Stimulated activated CD8-positive, alpha-beta memory T cell treated with anti-CD3 and anti-CD28 coated beads, Interleukin-4, amount 100 ng/mL, for 4 hours (primary cell): ENCODE measurements at places on chromosomes 4 and X.

DNA sequence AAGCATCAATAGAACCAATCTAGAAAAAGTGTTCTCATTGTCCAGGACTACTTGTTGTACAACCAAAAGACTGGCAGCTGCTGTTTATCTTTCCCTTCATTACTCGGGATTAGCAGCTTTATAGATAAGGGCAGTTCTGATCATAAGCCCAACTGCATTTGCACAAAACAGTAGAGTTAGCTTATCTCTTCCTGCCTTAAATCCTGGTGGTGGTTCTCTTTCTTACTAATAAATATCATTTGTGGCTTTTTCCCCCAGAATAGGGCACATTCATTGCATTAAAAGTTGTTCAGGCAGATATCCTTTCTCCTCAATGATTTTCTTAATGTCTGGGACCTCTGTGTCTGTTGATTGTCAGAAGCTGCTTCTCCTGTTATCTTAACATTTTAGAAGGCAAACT lies 20.2 kb upstream of the RRAGB start:
- no peak for DNase-seq

GRCh38 chr4:121784975-121785374 lies 16.1 kb upstream of the EXOSC9 start:
- DNase-seq, result no peak

DNA sequence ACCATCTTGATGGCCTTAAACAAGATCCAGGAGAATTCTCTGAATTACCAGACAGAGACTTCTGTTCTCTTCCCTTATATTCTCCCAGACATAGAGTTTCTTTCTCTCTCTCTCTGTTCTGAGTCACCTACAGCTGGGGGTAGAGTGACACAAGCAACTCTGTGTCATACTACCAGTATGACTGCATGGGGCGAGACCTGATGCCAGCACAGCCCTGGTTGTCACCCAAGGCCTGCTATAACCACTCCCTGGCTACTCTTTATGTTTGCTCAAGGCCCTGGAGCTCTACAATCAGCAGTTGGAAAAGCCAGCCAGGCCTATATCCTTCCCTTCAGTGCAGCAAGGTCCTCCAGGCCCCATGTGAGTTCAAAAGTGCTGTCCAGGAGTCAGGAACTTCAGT lies 114.2 kb upstream of the TENT5D start:
- no peak for DNase-seq

DNA sequence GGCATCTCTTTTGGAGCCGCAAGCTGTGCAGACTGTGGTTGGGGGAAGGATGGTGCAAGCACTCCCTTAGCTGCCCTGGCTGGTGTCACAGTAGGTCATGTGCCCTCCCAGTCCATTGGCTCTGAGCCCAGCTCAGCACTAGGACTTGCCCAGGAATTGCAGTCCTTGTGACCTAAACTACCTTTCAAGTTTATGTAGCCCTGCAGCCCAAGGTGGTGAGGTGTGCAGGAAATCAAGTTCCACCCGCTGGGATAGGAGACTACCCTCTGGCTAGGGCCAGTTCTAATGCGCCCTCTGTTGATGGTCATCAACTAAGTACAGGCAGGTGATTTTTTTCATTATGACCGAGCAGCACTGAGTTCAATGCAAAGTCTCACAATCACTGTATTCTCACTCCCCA lies 335.2 kb downstream of the UBE2NL start:
- no peak for DNase-seq

- DNase-seq, result no peak
Measured at GRCh38 chr4:132180020-132180427, 969.1 kb upstream of the PCDH10 start.

DNA sequence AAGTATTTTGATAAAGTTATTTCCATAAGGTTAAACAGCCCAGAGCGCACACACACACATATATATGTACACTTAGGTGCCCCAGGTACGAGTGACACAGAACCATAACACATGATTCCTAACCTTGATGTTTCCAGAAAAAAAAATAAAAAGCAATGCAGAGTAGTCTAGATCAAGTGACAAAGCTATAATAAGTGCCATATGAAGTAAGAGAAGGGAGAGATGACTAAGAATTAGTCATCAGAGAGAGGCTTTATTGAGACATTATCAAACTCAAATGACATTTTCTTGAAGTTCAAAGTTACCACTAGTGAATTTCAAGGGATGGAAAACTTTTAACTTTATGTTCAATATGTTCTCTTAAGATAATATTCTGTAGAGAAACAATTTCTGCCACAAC lies 215.0 kb downstream of the HTR2C start:
- DNase-seq, result no peak

DNA sequence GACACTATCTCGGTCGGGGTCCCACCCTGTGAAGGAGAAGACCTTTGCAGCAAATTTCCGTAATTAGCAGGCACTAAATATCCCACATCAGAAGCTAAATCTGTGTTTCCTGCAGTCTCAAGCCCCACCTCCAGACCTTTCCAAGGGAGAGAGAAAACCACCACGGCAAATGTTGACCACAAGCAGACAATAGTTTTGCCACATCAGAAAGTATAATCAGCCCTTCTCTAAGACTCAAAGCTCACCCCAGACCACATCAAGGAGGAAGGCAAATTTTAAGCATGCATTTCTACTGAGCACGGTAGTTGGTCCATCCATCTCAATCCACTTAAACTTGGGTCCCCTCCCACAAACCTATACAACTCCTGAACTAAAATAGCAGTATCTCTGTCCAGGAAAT lies 398.5 kb downstream of the GPM6A start:
- no peak for DNase-seq

GRCh38 chr4:29304595-29304994 lies 1415.6 kb upstream of the PCDH7 start:
- DNase-seq, result no peak

GRCh38 chrX:9048801-9049200 lies 14.9 kb upstream of the FAM9B start:
- DNase-seq, result no peak

DNA sequence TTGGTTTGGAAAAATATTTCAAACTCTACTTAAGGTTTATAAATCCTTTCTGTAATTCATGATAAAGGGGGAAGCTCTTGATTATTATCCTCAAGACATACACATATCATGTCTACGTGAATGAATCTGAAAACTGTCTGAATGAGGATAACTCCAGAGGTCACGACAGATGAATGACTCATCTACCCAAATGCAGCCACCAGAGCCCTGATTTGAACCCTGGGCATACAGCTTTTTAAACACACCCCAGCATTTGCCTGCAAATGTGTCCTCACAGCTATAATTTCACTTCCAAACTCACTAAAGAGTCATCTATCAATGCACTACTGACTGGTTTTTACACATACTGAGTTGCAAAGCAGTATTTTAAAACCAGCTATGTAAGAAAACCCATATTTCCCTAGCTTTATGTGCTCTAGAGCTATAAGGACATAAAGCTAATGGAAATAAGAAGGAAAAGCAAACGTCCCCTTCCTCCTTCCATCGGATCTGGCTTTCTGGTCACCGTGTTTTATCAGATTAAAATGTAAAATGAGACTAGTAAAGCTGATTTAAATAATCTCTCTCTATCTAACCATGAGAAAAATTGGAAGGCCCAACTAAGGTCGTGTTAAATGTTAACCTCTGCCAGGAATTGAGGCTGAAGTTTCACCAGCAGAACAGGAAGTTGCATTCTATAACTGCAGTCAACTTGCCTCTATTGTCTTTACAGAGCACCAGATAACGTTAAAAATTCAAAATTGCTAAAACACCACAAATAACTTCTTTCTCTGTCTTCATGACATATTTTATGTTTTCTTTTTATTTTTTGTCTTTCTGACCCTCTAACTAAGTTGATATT lies 63.1 kb upstream of the SPP1 start:
- DNase-seq, result no peak

DNA sequence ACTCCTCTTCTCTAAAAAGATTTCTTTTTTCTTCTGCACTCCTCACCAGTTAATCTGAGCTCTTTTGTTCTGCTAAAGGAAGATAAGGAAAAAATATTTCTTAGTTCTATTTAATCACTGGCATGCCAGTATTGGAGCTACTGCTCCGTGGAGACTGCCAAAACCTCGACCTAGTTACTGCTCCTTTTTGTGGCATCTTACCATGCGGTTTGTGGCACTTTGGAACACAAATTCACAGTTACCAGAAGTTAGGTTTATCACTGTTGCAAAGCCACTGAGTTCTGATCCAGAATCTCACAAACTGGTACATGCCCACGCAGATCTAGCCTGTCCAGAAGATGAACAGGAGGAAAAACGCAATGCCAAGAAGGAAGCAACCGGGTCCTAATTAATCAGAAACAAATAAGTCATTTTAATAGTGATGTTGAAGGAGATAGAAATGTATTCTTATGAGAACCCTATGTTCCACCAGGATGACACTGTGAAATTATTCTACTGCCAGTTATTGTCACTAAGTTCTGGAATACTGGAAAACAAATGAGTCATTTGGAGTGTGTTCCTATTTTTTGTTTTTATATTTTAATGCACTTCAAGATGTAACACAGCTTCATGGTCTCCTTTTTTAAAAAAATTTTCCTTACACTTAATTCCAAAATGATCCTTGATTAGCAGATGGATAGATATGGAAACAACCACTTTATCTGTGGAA lies 106.7 kb upstream of the GK2 start:
- DNase-seq, result no peak

GRCh38 chrX:136228839-136229207 lies 22.4 kb downstream of the MAP7D3 start:
- DNase-seq, result no peak

GRCh38 chrX:150291014-150291413 lies 72.1 kb upstream of the MAMLD1 start:
- DNase-seq, result no peak

- DNase-seq, result no peak
Measured at GRCh38 chr4:74754218-74754617, 40.1 kb downstream of the BTC start.

DNA sequence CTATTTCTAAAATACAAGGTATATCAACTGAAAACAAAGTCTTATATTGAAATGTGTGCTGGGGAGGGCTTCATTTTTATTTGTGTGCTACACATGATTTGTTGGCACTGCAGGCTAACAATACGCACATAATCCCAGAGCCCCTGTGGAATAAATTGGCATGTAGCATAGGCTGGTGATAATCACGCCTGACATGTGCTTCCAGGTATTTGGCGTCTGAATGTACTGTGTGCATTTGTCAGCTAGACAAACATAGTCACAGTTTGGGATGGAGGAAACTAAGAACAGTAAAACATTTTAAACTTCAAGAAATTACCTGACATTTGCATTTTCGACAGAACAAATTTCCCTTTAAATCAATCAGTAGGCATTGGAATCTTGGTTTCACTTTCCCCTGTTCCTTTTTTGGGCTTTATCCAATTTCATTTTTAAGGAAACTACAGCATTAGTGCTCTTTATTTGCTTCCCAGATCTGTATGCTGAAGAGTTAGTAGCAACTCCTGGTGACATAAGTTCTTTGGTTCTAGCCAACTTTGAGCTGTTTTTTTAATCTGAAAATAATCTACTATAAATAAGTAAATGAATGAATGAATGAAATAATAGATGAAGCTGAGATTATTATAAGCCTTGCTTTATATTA lies 472.3 kb downstream of the PDHA2 start:
- no peak for DNase-seq

DNA sequence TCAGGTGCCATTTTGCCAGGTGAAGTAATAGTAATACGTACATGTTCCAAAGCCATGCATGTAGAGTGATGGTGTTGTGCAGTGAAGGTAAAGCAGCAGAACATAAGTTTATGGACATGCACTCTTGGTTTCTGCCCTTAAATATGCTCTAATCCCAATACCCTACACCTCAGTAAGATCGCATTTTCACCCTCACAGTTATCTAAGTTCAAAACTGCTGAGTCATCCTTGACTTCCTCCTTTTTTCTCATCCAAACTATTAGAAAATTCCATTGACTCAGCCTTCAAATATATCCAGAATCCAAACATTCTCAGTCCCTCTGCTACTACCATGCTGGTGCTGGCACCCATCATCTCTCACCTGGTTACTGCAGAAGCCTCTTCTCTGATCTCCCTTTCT lies 652.9 kb upstream of the IGFBP7 start:
- DNase-seq, result no peak

- no peak for DNase-seq
Measured at GRCh38 chrX:108946531-108946930, 210.2 kb upstream of the IRS4 start.

DNA sequence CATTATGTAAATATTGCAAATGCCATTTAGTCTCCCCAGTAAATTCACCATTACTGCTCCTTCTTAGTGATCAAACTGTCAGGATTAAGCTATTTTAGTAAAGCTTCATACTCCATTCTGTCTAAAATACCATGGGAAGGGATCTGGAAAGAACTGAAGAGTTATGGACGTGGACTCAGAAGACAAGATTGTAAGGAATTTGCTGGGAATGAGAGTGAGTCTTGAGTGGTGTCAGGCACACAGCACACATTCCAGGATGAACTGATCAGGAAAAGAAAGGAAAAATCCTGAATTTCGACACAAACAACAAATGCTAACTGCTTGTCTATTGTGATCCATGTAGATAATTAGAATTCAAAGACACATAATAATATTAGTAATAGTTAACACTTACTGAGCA lies 311.0 kb downstream of the CENPC start:
- DNase-seq, result no peak

- no peak for DNase-seq
Measured at GRCh38 chr4:140271553-140271952, 101.9 kb upstream of the SCOC start.

GRCh38 chr4:107125496-107125895 lies 89.4 kb upstream of the DKK2 start:
- no peak for DNase-seq

GRCh38 chrX:81537723-81538122 lies 335.8 kb downstream of the SH3BGRL start:
- no peak for DNase-seq

DNA sequence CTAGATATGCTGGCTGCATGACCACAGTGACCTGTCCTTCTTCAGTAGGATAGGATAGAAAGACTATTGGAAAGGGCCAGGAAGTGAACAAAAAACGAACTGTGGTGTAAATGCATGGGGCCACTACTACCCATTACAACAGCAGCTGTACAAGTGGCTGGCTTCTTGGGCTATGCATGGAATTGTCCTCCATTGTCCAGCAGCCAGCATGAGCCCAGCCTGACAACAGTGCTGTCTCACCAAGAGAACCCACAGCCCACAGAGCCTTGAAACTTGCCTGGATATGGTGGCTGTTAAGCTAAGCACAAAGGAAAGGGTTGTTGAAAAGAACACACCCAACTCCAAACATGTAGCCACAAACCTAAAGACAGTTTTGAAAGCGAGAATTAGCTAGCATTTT lies 330.2 kb upstream of the F9 start:
- no peak for DNase-seq

- DNase-seq, result no peak
Measured at GRCh38 chr4:8266508-8266907, 3.0 kb upstream of the HTRA3 start.

DNA sequence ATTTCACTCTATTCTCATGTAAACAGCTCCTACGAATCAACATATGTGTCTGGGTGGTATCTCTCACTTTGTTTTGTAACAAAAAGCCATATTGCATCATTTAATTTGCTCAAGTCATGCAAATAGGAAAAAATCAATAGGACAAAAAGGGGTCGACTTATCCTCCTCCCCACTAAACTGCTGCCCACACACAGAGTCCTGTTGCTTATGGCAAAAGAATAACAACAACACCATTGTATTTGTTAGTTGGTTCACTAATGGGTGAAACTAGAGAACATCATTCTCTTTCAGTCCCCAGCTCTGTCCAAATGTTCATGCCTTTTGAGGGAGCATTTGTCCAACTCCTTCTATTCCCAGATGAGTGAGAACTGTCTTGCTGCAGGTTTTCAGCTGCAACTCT lies 2.1 kb downstream of the HHIP start:
- no peak for DNase-seq

GRCh38 chrX:46805270-46805669 lies 31.6 kb upstream of the RP2 start:
- DNase-seq, result no peak
